ENCODE measurements at places on chromosomes 1 and 21.

DNA sequence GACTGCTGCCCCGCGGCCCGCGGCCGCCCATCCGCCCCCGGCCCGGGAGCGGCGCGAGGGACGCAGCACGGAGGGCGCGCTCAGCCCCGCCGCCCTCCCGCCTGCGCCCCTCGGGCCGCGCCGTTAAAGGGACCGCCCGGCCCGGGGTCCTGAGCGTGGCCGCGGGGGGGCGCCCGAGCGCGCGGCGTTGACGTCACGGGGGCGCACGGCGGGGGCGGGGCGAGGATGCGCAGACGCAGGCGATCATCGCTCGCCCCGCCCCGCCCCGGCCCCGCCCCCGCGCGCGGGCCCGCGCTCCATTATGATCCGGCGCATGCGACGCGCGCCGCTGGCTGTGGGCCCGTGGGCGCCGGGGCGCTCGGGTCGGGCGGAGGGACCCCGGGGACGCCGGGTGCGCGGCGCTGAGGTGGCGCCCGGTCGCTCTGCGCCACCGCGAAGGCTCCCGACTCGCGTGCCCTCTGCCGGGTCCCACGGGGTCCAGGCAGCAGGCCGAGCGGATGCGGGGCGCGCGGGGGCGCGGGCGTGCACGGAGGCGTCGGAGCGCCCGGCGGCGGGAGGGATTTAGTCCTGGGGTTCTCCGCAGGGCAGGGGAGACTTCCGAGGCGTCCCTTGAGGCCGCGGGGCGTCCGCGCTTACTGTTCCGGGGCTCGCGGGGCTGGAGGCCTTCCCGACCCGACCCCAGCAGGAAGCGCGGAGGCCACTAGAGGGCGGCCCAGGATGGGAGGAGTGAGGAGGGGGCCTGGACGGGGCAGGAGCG, at the start of gene DVL1:
Gene DVL1 (minus strand): TSS at position 163 of the 757 bp plus-strand sequence. CDS start 353 bp downstream, outside the sequence.
- peak; percentile 80 for DNase-seq

DNA sequence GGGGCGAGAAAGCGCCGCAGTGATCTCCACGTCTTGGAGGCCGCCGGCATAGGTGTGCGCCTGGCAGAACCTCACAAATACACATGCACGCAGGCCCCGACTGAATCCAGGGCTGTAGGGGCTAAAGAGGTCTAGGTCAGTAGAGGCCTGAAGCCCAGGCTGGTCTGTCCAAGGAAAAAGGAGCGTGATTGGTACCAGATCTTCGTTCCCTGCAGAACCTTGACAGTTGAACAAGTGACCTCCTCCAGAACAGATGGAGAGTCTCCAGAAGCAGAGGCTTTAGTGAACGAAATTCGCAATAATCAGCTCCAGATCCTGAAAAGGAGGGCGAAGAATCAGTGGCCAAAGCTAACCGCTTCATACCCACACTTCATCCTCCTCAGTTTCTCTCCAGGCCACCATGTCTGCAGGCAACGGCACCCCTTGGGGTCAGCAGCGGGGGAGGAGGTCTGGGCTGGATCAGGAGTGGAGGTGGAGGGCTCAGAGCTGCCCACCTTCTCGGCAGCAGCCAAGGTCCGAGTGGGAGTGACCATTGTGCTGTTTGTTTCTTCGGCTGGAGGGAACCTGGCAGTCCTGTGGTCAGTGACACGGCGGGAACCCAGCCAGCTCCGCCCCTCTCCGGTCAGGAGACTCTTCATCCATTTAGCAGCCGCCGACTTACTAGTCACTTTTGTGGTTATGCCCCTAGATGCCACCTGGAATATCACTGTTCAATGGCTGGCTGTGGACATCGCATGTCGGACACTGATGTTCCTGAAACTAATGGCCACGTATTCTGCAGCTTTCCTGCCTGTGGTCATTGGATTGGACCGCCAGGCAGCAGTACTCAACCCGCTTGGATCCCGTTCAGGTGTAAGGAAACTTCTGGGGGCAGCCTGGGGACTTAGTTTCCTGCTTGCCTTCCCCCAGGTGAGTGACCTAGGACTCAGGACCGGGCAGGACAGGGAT, 749 bp upstream of the PEX11B start:
- DNase-seq = peak; percentile 29

DNA sequence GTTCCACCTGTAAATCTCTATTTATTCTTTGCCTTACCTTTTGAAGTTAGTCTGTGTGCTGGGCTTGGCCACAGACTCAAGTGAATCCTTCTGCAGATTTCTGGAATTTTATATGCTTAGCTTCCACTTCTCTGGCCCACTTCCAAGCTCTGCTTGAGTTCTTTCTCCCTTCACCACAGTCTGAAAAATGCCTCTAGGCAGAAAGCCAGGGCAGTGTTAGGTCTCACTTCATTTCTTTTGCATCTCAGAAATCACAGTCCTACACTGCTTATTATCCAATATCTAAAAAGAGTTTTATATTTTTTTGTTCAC, 48.9 kb downstream of the INKA2 start:
- DNase-seq = peak; percentile 22

DNA sequence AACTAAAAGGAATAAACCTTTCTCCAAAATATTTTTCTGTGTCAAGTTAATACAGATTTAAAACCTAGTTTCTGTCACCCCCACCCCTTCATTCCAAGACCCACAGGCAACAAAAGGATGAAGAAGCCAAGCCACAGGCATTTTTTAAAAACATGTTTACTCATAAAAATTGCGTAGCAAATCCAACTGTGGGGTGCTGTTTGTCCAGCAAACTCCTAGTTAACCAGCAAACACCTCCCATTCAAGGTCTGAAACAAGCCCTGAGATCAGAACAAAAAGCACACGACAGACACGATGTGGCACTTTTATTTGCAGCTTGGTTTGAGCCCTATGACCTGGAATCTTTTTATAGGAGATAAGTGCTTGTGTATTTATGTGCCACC, 149.9 kb upstream of the CAMK1G start:
- no peak for DNase-seq

GRCh38 chr21:43987509-43987908, 24.6 kb upstream of the TRAPPC10 start:
- DNase-seq = no peak

DNA sequence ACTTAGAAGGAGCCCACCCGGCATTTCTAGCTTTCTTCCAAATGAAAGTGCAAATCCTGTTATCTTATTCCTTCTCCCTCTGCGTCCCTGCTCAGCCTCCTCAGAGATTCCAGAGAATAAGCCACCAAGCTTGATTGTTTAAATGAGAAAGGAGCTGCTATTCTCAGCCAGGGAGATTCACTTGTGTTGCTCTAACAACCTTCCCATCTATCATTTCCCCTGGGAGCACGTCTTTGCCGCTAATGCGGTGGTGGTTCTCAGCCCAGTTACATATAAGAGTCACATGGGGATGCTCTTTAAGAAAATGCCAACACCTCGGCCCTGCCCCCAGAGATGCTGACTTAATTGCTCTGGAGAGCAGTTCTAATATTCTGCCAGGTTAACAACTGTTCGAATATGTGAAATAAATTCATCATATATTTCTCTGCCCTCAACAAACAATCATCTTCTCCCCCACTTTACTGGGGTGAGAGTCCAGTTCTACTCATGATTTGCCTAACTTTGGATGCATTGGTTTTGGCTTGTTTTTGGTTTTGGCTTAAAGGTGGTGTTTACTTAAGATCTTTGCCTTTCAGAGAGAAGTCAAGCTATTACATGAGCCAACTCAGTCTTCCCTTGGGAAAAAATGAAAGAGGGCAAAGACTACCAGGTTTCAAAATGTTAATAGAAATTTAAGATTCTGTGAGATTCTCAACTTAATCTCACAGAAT, 213.9 kb downstream of the SEC16B start:
- DNase-seq = no peak

DNA sequence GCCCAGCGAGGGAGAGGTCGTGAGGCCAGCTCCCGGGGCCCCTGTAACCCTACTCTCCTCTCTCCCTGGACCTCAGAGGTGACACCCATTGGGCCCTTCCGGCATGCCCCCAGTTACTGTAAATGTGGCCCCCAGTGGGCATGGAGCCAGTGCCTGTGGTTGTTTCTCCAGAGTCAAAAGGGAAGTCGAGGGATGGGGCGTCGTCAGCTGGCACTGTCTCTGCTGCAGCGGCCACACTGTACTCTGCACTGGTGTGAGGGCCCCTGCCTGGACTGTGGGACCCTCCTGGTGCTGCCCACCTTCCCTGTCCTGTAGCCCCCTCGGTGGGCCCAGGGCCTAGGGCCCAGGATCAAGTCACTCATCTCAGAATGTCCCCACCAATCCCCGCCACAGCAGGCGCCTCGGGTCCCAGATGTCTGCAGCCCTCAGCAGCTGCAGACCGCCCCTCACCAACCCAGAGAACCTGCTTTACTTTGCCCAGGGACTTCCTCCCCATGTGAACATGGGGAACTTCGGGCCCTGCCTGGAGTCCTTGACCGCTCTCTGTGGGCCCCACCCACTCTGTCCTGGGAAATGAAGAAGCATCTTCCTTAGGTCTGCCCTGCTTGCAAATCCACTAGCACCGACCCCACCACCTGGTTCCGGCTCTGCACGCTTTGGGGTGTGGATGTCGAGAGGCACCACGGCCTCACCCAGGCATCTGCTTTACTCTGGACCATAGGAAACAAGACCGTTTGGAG, 23.7 kb upstream of the TNFRSF1B start:
- no peak for DNase-seq

GRCh38 chr1:166865926-166866325, 10.1 kb downstream of the TADA1 start:
- DNase-seq = no peak

- no peak for DNase-seq
Observed at GRCh38 chr21:46094401-46095082, 3.4 kb upstream of the COL6A2 start.
